Stimulated activated CD8-positive, alpha-beta memory T cell treated with anti-CD3 and anti-CD28 coated beads, Interleukin-7, amount 100 ng/mL, for 4 hours (primary cell): ENCODE measurements at places on chromosomes 16 and 17.

- DNase-seq = no peak
Observed at GRCh38 chr17:58998871-58999270, 107.8 kb downstream of the TRIM37 start.

GRCh38 chr16:84570739-84571403 lies 47.0 kb downstream of the COTL1 start:
- DNase-seq = no peak

DNA sequence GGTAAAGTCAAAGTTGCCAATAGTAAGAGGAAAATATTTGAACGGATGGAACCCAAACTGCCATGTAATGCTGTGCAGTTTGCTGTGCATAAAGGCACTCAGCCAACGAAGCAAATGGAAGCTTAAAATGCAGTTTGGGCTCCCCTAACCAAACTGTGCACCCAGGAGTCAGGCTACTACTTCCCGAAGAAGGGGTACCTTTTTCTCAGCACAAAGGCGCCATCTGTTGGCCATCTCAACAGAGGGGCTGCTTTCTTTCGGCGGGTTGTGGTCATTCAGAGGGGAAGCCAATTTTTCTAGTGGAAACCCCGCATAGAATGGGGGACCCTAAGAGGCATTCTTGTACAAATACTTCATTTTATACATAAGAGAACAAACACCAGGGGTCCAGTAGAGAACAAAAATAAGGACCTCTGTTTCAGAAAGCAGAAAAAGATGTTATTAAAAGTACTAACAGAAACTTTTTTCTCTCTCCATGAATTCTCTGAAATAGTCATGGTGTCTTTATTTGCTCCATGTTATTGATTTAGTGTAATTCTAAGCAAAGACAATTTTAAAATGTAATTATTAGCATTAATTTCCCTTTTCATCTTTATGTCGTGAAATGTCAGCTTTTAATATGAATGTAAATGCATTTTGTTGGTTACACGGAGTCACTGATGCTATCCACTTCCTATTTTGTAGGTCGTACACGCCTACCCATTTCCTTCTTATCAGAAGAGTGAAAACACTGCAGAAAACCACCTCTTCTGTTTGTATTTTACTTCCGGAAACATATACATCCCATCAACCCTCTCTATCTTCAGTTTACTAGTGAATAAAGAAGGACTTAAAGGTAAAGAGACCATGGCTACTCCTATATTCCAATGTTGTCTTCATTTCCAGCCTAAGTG lies 453.3 kb downstream of the KCNJ2 start:
- DNase-seq = no peak

DNA sequence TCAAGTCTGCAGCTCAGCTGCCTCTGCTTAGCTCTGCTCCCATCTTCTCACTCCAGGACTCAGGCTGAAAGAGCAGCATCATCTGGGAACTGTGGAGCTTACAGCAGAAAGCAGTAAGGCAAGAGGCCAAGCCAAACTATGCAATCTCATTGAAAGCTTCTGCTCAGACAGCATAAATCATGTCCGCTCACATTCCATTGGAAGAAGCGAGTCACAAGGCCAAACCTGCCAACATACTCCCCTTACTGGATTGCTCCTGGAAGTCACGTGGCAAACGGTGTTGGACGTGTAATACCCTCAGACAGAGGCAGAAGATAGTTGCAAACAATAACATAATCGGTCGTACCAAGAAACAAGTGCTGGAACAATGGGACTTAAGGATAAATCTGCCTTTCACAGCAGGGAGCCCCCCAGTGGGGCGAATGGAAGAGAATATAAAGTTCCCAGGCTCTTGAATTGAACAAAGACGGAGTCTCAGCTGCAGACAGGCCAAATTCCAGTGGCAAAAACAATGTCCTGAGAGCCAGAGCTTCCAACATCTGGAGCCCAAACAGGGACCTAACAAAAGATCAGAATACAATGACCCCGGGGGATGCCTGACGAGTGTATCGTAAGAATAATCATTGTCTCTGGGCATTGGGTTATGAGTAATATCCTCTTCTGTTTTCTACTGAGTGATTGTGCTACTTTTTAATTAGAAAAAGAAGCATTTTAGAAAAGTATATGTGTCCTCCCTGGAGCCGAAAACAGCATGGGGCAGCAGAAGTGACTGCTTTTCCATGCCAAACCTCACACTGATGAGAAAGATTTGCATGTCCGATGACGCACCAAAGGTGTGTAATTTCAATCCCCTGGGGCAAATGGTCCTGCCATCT lies 68.4 kb downstream of the CMC2 start:
- DNase-seq = no peak

DNA sequence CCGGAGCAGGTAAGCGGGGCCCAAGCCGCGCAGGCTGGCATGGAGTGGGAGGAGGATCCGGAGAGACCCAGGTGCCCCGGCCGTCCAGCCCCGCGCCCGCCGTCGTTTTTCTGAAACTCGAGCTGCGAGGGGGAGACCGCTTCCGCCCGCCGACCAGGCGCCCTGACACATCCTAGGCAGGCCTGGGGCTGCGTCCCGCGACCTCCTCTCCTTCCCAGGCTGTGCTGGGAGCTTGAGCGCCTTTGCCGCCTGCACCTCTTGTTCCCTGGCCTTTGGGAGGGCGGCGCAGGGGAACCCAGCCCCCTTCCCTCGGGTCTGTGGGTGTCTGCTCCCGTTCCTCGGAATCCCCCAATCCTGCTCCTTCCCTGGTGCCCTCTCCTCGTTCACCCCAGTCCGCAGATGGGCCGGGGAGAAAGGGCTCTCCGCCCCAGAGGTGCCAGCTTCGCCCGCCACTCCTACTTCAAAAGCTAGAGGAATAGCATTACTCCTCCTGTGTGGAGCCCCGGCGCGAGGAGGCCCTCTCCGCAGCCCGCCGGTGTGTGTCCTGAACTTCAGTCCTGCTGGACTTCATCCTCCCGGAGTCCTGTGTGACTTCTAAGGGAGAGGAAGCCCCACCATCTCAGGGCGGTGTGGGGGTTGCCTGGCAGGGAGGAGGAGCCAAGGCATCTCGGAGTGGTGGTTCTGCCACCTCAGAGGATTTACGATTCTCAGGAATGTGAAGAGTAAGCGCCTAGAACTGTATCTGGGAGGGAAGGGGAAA lies 1.0 kb downstream of the NHERF1 start:
- DNase-seq = peak; percentile 33

GRCh38 chr16:51442141-51442870 lies 291.2 kb upstream of the SALL1 start:
- DNase-seq = no peak

- no peak for DNase-seq
Observed at GRCh38 chr16:31242206-31242605, 17.6 kb upstream of the ITGAM start.

- DNase-seq = no peak
Observed at GRCh38 chr16:28293601-28293960, 1.3 kb downstream of the SBK1 start.

DNA sequence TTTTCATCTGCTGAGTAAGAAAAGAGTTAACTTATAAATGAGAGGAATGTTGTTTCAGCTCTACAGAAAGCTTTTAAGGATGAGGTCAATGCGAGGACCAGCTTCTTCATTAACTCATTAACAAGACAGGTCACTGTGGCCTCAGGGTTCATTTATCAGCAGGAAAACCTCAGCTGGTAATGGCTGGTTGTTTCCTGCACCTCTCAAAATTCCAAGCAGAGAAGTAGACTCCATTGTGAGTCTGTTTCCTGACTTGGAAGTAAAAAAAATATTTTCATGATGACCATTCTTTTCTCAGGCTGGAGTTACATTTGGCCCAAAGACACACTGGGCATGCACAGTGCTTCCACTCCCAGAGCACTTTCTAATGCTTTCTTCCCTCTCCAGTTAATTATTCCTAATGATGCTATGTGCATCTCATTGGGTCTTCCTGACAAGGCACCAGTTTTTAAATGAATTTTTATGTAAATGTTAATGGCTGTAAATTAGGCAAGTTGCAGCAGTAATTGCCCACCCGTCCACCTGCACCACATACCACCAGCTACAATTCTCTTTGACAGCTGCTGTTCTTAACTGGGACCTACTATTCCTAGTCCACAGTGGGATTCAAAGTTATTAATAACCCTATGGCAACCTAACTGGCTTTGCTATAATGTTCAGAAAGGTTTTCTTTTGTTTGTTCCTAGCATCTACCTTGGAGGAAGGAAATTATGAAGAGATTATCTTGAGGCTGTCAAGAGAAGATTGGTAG lies 89.5 kb upstream of the BCAR1 start:
- DNase-seq = no peak

- no peak for DNase-seq
Observed at GRCh38 chr17:32671896-32672295, 185.1 kb downstream of the CDK5R1 start.

DNA sequence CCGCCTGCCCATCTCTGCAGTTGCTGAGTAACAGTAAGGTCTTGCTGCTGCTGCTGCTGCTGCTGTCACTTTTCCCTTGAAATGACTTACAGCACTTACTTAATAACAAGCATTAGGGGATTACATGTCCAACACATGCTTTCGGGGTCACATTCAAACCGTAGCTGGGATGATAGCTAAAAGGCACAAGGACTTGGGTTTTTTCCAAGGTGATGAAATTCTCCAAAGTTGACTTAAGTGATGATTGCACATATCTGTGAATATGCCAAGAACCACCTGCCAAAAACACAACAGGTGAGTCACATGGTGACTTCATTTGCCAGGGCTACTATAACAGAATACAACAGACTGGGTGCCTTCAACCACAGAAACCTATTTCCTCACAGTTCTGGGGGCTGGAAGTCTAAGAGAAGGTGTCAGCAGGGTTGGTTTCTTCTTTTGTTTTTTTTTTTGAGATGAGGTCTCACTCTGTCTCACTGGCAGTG lies 121.9 kb upstream of the TNRC6C start:
- peak; percentile 21 for DNase-seq
